ENCODE measurements at places on chromosomes 1 and 21.

DNA sequence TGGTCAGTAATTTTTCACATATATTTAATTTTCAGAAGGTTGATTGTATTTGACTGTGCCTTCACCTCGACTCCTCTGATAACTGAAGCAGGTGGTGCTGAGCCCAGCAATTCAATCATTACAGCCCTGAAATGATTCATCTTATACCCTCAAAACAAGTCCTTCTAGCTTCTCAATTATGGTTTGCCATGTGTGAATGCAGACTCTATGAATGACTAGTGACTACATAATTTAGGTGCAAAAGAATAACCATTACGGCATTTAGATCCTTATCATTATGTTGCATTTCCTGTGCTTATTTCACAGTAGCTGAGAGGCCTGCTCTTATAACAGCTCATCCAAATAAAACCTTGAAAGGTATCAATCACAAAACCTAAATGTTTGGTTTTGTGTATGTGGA, 54.0 kb upstream of the COL11A1 start:
- DNase-seq: no peak

- DNase-seq: no peak
Observed at GRCh38 chr1:201584471-201585092, 45.7 kb downstream of the NAV1 start.

DNA sequence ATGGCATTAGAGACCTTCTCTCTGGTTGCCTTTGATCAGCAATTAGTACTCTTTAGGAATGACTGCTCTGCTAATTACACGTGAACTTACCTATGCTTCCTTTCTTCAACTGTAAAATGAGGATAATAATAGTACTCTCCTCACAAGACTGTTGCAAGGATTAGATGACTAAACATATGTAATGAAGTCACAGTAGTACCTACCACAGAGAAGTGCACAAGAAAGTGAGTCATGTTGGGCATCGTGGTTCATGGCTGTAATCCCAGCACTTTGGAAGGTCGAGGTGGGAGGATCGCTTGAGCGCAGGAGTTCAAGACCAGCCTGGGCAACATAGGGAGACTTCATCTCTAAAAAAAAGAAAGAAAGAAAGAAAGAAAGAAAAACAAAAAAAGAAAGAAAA, 68.1 kb upstream of the AK4 start:
- DNase-seq: no peak

GRCh38 chr1:41528726-41529605, 44.5 kb upstream of the EDN2 start:
- DNase-seq: no peak

DNA sequence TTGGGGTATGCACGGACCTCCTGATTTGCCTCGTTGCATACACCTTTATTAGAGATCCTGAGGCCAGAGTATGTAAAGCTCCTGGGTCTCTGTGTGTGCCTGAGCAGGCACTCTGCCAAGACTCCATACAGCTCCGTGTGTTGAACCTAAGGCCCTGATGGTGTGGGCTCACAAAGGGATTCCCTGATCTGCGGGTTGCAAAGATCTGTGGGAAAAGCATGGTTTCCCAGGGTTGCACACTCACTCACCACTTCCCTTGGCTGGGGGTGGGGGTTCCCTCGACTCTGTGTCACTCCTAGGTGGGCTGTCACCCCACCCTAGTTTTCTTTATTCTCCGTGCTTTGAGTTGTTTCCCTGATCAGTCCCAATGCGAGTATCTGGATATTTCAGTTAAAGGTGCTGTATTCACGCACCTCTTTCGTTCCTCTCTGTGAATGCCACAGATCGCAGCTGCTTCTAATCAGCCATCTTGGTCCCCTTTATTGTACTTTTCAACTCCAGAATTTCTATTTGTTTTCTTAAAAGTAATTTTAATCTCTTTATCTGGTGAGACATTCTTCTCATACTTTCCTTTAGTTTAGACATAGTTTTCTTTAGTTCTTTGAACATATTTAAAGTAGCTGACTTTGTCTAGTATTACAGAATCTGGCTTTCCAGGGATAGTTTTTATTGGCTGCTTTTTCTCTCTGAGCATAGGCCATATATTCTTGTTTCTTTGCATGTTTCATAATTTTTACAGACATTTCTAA, 39.0 kb upstream of the F3 start:
- DNase-seq: no peak

GRCh38 chr1:29441916-29442668, 205.8 kb downstream of the PTPRU start:
- DNase-seq: no peak

- no peak for DNase-seq
Observed at GRCh38 chr21:38267136-38267755, 10.5 kb downstream of the KCNJ15 start.

GRCh38 chr1:53576381-53576801, 117.2 kb downstream of the DMRTB1 start:
- DNase-seq: no peak

GRCh38 chr1:93605026-93605568, 76.5 kb downstream of the BCAR3 start:
- no peak for DNase-seq

- DNase-seq: no peak
Observed at GRCh38 chr1:8242498-8242897, 75.4 kb upstream of the SLC45A1 start.

GRCh38 chr1:64499966-64500365, 30.0 kb downstream of the CACHD1 start:
- DNase-seq: no peak

DNA sequence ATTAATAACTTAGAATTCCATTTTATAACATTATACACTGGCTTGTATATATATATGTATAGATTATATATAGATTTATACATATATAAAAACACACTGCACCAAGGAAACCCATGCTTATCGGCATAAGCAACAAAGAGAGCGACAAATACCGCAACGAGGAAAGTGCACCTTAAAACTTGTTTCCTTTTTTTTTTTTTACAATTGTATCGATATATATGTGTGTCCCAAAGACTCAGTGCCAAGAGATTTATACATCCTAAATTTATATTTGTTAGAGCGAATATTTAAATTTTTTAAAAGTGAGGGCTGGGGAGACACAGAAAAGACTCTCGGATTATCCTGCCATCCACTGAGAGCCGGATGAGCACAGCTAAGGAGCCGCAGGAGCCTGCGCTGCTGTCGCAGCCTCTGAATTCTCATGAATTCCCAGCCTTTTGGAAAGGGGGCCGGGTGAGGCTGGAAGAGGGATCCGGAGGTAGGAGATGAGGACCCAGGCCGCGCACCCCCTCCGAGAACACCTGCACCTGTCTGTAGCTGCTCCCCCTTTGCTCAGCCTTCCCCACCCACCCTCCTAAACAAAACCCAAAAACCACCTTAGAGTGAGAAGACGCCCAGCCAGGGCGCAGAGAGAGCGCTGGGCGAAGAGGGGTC, 5.2 kb downstream of the DMRTA2 start:
- DNase-seq: no peak
